ENCODE measurements at places on chromosomes 4 and X.

DNA sequence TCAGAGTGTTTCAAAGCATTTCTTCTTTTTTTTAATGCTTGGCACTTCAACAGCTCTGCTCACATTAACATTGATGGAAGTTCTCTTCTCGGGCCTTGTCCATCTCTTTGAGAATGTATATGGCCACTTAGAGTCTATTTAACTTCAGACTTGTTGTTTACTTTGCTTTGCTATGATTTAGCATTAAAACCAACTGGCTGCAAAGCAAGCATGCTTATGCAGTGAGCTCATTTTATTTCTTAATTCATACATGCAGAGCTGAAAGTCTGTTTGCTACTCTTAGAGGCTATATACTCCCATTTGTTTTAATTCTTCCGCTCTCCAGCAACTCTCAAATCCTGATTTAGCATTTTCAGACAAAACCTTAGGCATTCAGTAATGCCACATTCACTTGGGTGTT is 107.6 kb upstream of the PACRGL start:
- DNase-seq = no peak

DNA sequence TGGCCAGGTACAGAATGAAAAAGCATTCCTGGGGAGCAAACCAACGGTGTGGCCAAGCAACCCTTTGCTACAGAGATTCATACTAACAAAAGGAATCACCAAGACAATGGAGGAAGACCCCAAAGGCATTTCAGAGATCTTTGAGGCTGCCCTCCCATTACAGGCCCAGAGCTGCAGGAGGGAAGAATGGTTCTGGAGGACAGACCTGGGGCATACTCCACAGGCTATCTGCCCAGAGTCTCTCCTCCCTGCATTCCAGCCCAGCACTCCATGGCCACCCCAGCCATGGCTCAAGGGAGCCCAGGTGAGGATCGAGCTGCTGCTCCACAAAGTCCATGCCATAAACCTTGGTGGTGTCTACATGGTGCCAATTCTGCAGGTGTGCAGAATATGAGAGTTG is 81.9 kb downstream of the ATP11C start:
- DNase-seq = no peak

DNA sequence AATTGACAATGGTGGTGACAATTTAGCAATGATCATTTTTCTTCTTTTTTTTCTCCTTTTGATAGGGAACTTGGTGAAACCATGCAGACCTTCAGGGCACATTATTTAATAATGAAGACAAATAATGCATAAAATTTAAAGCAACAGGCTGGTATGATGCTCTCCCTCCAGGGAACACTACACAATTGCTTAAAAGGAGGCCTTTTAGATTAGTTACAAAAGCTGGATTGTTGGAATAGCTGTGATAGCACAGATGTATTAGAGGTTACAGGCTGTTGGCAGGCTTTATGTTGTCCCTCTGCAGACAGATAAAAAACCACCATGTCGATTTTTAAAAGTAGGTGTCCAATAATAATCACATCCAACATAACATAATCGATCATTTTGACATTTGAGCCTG is 307.0 kb downstream of the ADGRL3 start:
- DNase-seq = no peak

GRCh38 chrX:107288676-107289075 is 82.3 kb downstream of the DNAAF6 start:
- no peak for DNase-seq

DNA sequence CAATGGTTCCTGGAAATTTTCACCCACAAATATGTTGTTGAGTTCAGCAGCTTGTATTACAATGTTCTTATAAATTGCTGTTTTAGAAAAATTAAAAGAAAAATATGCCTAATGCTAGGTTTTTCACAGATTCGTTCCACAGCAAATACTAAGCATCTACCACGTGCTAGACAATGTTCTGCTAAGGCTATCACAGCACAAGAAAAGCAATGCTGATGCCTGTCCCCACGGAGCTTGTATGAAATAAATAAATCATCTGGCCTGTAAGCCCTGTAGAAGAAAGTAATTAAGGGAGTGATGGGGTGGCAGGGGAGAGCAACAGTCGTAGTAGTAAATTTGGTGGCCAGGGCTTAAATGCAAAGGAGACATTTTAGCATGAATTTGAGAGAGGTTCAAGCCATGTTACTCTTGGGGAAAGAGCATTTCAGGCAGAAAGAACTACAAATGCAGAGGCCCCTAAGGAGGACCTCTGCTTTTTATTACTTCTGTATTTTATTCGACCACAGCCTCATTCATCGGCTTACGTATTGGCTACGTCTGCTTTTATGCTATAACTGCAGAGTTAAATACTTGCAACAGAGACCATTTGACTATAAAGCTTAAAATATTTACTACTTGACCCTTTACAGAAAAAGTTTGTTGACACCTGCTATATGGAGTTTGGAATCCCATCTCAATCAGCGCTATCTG is 36.3 kb downstream of the ARAP2 start:
- DNase-seq = no peak

DNA sequence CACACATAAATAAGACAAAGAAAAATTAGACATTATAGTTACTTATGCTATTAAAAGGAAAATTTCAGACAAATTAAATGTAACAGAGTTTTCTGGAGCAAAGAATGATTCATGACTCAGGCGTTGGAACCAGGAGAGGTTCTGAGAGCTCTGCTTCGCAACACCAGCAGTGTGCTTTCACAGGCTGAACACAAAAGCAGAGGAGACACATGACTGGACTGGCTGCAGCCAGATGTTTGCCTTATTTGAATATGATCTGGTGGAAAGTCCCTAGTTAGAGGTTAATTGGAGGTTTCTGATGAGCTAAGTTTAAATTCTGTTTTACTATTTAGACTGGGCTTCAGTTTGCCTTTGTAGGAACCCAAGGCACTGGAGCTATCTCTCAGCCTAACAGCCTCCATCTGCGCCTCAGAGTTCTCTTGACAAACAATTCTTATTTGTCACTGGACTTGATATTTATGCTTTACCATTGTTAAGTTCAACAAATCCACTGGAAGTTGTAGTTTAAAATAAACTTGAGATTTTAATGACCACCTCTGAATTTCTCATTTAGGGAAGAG is 16.2 kb downstream of the BOD1L1 start:
- DNase-seq = no peak

DNA sequence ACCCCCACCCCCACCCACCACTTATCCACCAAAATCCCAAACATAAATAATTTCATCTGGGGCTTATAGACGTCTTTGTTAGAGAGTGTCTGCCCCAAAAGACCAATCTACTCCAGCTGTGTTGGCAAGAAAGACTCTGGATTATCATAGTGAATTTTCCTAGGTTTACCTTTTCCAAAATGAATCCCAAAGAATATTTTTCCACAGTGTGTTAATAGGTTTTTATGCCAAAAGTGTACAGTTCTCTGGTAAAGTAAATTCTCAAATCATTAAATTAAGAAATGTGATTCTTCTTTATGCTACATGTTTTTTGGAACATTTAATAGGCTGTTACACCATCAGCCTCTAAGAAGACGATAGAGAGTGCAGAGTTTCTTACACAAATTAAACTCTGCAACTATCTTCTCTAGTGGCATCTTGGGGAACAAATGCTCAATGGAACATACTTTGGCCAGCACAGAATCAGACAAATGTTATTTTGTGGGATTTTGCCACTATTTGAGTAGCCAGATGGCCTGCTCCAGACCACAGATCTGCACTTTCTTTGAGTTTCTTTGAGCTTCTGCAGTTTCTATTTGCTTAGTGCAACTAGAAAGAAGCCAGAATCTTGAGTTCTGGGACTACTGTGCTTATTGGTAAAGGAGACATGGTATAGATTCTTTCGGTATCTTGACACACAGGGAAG is 206.0 kb downstream of the KIT start:
- DNase-seq = no peak

GRCh38 chr4:150280081-150280895 is 202.0 kb downstream of the DCLK2 start:
- no peak for DNase-seq
